ENCODE measurements at places on chromosomes 7 and 10. TPM values are rescaled to one million over a fixed set of nuclear protein-coding genes. Genes with fewer than 3 reads are reported as not detected.

Gene NODAL
- total RNA-seq, result not detected

Gene ZNF425
- 1.0 TPM for total RNA-seq

Gene RUFY2
- total RNA-seq, result 8.9 TPM

Gene TMEM178B
- 1.2 TPM for total RNA-seq

Gene USP6NL
- total RNA-seq, result 14.8 TPM

Gene CFAP70
- 0.19 TPM for total RNA-seq

Gene MUC12
- 15.5 TPM for total RNA-seq

Gene UPF2
- total RNA-seq, result 17.2 TPM

Gene C10orf67
- 0.06 TPM for total RNA-seq

Gene PNLIPRP3
- not detected for total RNA-seq

Gene SORBS1
- 0.48 TPM for total RNA-seq

Gene FMC1
- 24.7 TPM for total RNA-seq

Gene SPDYE6
- total RNA-seq, result not detected

Gene SLC16A9
- 0.07 TPM for total RNA-seq

Gene PLPP4
- not detected for total RNA-seq

Gene ASB10
- not detected for total RNA-seq

Gene LRRD1
- total RNA-seq, result not detected

Gene TAC1
- not detected for total RNA-seq

Gene CAV2
- 168 TPM for total RNA-seq

Gene OR2A12
- total RNA-seq, result not detected

Gene OLAH
- not detected for total RNA-seq

Gene TAS2R5
- total RNA-seq, result not detected

Gene KIAA1549
- 8.1 TPM for total RNA-seq

Gene THAP5
- total RNA-seq, result 17.3 TPM

Gene NACAD
- total RNA-seq, result 0.18 TPM

Gene SH2D4B
- total RNA-seq, result not detected

Gene TACC2
- total RNA-seq, result 91.1 TPM

Gene ENTPD1
- 0.05 TPM for total RNA-seq

Gene IDI2
- total RNA-seq, result not detected

Gene BCCIP
- total RNA-seq, result 145 TPM

Gene DYDC2
- total RNA-seq, result not detected

Gene CFAP69
- 3.2 TPM for total RNA-seq

Gene MSRB2
- 15.7 TPM for total RNA-seq

Gene FEZF1
- not detected for total RNA-seq

Gene ST8SIA6
- total RNA-seq, result 0.13 TPM

Gene VSTM4
- total RNA-seq, result 0.48 TPM

Gene PON1
- total RNA-seq, result 0.28 TPM

Gene FHIP2A
- 10.1 TPM for total RNA-seq

Gene CELF2
- 0.10 TPM for total RNA-seq
